ENCODE measurements at places on chromosomes 2 and 18. TPM values are rescaled to one million over a fixed set of nuclear protein-coding genes. Genes with fewer than 3 reads are reported as not detected.

- DNase-seq = no peak
Measured at GRCh38 chr2:26946841-26947784, 23.3 kb upstream of the MAPRE3 start.

- DNase-seq = no peak
Measured at GRCh38 chr18:54830866-54831265, 2.6 kb downstream of the RAB27B start.

DNA sequence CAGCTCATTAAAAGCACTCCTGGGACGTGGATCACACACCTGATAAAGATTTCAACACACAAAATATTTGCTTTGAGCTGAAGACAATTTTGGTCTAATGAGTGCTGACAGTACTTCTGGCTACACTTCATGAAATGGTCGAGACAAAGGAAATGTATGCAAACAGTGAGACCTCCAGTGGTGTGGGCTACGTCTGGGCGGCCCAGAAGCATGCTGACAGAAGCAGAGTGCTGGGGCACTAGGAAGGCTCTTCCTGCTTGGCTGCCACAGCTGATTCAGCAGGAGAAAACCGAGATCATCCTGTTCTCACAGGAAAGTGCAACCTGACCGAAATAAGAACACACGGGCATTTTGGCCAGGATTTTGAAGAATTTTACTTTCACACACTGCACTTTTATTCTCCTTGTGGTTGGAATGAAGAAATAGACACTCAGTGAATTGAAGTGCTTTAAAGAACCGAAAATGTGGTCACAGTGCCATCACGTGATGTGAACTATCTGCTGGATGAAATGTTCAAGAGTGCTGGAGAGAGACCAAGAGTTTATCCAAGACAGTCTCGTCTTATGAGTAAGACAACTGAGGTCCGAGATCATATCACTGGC, 149.5 kb downstream of the CCBE1 start:
- no peak for DNase-seq

DNA sequence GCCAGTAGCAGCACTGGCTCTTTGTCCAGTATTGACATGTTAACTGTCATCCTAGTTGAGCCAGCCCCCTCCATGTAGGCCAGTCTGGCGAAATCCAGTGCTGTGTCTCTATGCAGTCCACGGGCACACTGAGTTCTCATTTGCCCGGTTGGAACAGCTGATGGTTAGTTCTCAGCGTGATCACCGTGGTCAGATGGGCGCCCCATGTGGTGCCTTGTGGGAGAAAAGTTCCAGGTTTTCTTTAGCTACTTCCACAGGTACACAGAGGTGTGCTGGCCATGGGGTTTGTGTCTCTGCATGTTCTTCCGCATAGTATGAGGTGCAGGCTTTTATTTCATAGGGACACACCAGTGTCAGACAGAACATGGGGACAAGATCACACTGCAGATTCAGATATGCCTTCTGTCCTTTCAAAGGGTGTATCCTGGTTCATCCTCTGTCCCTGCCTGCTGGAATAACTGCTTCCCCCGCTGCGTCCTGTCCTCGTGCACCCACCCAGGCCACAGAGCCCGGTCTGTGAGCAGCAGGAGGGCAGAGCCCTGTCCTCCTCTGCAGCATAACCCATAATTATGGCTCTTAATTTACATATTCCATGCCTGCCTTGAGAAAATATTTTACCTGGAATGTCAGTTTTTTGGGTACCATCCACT, 334.1 kb downstream of the GBX2 start:
- DNase-seq = no peak

DNA sequence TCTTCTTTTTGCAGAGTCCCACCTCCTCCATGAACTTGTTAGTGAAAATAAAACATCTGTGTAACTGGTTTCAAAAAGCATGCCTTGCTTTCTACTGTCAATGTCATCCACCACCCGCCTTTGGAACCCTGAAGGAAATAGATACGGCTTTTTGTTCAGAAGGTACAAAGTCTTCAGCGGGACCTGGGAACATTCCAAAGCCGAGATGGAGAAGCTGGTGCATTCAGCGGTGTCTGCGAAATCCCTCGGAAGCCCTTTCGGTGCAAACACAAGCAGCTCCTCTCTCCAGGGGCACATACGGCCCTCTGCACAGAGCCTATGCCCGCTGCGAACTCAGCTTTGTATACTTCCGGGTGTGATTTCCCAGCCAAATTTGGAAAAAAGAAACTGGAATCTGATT, 555.8 kb upstream of the SALL3 start:
- DNase-seq = no peak

GRCh38 chr2:241771286-241772062, 5.1 kb upstream of the GAL3ST2 start:
- no peak for DNase-seq

- no peak for DNase-seq
Measured at GRCh38 chr2:227506456-227506855, 34.5 kb downstream of the AGFG1 start.

GRCh38 chr18:8966821-8967220, 135.7 kb upstream of the NDUFV2 start:
- no peak for DNase-seq

The RFX8 gene
- 0.69 TPM for total RNA-seq

The RNF144A gene
- 28.5 TPM for total RNA-seq

The ACMSD gene
- not detected for total RNA-seq
